ENCODE measurements at places on chromosomes 5 and 9. TPM values are rescaled to one million over a fixed set of nuclear protein-coding genes. Genes with fewer than 3 reads are reported as not detected.

Gene NEK6
- 53.1 TPM for total RNA-seq

Gene BTNL9
- total RNA-seq: 24.9 TPM

DNA sequence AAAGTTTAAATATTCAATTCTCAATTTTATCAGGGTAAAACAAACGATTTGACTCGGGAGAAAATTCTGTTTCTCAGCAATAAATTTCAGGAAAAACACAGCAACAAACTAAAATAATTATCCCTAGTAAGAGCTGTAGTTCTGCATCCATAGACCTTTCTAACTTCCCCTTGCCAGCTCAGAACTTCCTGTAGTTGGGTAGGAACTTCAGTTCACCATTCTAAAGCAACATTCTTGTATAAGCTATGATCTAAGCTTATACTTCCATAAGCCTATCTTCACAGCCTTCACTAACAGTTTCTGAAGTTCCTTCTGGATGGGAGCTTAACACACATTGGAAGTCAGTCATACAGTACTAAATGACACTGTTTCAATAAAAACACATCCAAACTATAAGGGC lies 96.6 kb downstream of the UBAP2 start:
- peaks cover 61% of the 10 kb centered on the region for H3K36me3 ChIP-seq
- no peaks in the 10 kb centered on the region for H3K27me3 ChIP-seq
- H3K27ac ChIP-seq: no peak overlapping the region
- DNase-seq: no peak
- H3K4me1 ChIP-seq: no peaks in the 10 kb centered on the region
- H3K4me3 ChIP-seq: no peak overlapping the region

DNA sequence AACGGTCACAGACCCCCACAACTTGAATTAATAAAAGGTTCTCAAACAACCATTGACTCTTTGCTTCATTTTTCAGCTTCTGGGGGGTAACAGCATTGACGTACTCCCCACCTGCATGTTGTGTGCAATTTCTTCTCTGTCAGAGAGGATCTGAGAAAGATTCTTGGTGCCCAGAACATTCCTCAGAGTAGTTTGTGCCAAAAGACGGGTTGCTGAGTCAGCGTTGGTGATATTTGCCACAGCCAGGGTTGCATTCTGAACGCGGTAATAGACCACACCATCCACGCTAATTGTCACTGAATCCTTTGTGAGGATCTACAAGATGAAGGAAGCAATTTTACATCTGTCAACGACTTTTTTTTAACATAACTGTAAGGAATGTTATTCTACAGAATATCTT lies 21.0 kb downstream of the STOM start:
- no peaks in the 10 kb centered on the region for H3K27me3 ChIP-seq
- no peaks in the 10 kb centered on the region for H3K4me1 ChIP-seq
- no peak overlapping the region for H3K27ac ChIP-seq
- H3K36me3 ChIP-seq: peaks cover 7% of the 10 kb centered on the region
- no peak overlapping the region for H3K4me3 ChIP-seq

- no peaks in the 10 kb centered on the region for H3K4me1 ChIP-seq
- H3K36me3 ChIP-seq: no peaks in the 10 kb centered on the region
- no peak for DNase-seq
- no peaks in the 10 kb centered on the region for H3K27me3 ChIP-seq
These were observed 10.7 kb upstream of the GCNT4 start for GRCh38 chr5:75062925-75063531.
